ENCODE measurements at places on chromosomes 1 and 21.
A peak's percentile ranks its signal among the peaks of the same experiment; 100 is the strongest.

DNA sequence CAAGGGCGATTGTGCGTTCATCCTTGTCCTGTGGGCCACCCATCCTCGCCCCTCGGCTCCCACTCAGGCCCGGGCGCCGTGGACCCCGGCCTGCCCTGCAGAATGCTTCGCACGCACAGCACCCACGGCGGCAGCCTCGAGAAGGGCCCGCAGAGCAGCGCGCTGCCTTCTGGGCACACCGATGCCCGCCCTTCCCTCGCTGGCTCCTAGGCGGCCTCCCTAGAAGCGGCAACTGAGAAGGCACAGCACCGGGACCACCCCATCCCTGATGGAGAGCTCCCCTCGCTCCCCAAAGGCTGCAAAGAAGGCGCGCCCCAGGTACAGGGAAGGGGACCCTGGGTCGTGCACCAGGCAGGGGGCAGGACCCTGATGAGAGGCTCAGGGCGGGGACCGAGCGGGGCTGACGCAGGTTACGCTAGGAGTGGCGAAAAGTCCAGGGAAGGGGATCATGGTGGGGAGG lies 971 bp downstream of the CAPZB start:
- no peaks in the 10 kb centered on the region for H3K36me3 ChIP-seq
- DNase-seq: peak; percentile 10
- H3K27me3 ChIP-seq: no peaks in the 10 kb centered on the region

GRCh38 chr1:244817415-244817894 lies 18.0 kb upstream of the COX20 start:
- peaks cover 33% of the 10 kb centered on the region for H3K27me3 ChIP-seq
- H3K27ac ChIP-seq: no peak overlapping the region
- no peaks in the 10 kb centered on the region for H3K36me3 ChIP-seq
- no peak overlapping the region for H3K4me3 ChIP-seq
- DNase-seq: no peak

GRCh38 chr1:119288751-119289150 lies 79.8 kb upstream of the HAO2 start:
- H3K4me3 ChIP-seq: no peak overlapping the region
- peaks cover 12% of the 10 kb centered on the region for H3K4me1 ChIP-seq
- DNase-seq: no peak
- no peak overlapping the region for H3K27ac ChIP-seq

- H3K36me3 ChIP-seq: no peaks in the 10 kb centered on the region
- no peak overlapping the region for H3K27ac ChIP-seq
- H3K27me3 ChIP-seq: no peaks in the 10 kb centered on the region
- H3K4me3 ChIP-seq: no peak overlapping the region
Measured at GRCh38 chr1:200448034-200448762, 38.4 kb upstream of the ZNF281 start.
